ENCODE measurements at places on chromosomes 11 and 22.

DNA sequence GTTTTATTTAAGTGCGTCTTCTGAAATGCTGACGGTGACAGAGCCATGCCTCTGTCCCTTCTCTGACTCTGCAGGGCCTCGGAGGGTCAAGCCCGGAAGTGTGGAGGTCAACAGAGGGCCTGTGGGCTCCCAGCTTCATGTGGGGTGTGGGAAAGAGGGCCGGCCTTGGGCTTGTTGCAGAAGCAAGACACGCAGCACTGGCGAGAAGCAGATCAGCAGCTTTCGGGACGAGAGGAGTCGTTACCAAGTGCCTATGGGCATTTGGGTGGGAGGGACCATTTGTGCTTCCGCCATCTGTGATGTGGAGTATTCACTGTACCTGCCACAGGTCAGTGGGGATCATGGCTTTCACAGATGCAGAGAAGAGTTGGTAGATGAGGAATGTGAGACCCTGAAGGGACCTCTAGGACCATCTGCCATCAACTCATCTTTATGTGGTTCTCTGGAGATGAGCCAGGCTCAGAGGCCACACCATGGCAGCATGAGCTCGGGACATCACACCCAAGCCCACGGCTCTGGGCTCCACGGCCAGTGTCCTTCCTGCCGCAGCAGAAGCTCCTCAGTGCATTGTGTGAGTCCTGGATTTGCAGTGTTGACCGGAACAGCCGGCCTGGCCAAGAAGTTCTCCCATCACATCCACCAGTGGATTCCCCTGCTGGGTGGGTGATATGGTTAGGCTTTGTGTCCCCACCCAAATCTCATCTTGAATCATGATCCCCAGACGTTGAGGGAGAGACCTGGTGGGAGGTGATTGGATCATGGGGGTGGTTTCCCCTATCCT is 590.7 kb downstream of the TBC1D22A start:
- DNase-seq, result no peak

GRCh38 chr11:38788561-38788960 is 2190.5 kb upstream of the RAG2 start:
- DNase-seq, result no peak

DNA sequence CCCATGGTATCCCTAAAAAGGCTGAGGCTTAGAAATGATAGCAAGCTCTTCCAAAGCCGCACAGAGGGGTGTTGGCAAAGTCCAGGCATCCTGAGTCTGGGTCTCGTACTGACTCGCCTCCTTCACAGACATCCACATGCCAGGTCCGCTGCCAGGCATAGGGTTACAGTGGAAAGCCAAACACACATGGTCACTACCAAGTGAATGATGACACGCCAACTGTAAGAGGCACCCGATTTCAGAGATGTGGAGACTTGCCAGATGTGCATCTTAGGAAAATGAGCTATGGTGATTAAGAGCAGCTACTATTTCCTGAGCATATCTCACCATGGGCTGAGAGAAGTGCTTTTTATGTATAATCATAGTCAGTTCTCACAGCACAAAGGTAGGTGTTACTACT is 314.9 kb downstream of the MIAT start:
- DNase-seq, result no peak

GRCh38 chr11:88300888-88301487 is 36.5 kb downstream of the CTSC start:
- no peak for DNase-seq

- no peak for DNase-seq
These were observed 487.9 kb upstream of the LRRC4C start for GRCh38 chr11:41947392-41947791.

GRCh38 chr11:66150140-66150539 is 80.1 kb downstream of the PACS1 start:
- no peak for DNase-seq

- no peak for DNase-seq
These were observed 5.1 kb downstream of the C11orf42 start for GRCh38 chr11:6210274-6210955.

- no peak for DNase-seq
These were observed 391.5 kb upstream of the CHORDC1 start for GRCh38 chr11:90614318-90614717.

DNA sequence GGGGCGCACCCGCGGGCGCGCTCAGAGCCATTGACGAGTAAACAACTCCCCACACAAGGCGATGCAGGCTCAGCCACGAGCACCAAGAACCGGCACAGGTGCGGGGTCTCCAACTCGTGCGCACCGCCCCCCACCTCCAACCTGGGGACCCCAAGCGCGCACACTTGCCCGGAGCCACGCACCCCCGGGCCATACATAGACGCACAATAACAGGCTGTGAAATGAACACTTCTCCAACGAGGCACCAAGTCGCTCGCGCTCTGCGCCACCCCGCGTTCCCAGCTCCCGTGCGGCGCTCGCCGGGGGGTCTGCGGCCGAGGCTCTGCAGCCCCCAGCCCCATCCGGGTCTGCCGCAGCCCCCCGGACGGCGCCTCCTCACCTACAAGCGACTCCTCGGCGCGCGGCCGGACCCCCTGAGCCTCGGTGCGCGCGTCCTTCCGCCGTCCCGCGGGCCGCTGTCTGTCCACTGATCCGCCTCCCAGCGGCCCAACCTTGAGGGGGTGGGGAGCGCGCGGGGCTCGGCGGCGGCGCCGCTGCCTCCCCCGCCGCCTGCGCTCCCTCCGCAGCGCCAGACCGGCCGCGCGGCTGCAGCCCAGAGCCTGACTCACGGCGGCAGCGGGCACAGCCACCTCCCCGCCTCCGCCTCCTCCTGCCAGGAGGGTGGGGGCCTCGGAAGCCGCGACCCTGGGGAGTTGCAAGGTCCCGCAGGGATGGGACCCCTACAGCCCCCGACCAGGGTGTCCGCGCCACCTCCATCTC is 1.6 kb downstream of the IFITM10 start:
- DNase-seq, result peak; percentile 84

- no peak for DNase-seq
These were observed 304.2 kb downstream of the INSC start for GRCh38 chr11:15418921-15419320.

GRCh38 chr22:49715450-49715849 is 112.2 kb downstream of the BRD1 start:
- DNase-seq, result no peak

- peak; percentile 92 for DNase-seq
These were observed at the start of gene FAM111B for GRCh38 chr11:59106363-59107336. TSS of gene FAM111B (plus strand) at chr11:59107237. CDS start at chr11:59109626, 2,389 bp downstream.

DNA sequence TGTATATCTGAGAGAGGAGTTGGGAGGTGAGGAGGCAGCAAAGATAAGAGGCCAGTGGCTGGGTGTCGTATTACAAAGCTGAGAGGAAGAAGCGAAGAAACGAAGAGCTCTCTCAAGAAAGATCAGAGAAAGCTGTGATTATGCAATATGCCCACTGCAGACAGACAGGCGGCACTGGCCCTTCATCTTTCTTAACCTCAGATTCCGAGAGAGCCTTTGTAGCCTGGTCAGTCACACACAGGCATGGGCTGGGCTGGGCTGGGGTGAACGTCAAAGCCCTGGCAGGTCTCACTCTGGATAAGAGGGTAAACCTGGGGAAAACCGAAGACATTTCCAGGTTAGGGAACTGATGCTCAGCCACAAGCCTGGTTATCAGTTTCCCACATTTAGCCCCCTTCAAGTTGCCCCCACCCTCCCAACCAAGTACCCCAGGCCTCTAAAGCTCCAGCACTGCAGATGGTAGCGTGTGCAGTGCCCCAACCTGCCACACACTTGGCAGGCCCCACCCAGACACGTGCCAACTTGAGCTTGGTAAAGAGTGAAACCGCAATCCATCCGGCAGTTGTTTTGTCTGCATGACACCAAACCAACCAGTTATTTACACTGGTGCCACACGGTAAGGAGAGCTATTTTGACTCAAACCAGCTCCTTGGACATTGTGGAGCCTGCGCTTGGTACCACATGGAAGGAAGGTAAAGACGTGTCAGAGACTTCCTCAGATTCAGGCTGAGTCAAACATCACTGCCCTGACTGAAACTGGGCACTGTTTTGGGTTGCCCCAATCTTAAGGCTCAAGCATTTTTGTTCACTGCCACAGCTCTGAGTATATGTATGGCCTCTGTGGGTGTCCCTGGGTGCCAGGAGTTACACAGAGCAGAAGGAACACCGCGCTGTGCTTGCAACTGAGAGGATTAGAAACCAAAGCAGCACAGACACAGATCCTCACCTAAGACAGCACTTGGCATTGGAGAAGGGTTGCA is 135.9 kb downstream of the FDX1 start:
- no peak for DNase-seq

DNA sequence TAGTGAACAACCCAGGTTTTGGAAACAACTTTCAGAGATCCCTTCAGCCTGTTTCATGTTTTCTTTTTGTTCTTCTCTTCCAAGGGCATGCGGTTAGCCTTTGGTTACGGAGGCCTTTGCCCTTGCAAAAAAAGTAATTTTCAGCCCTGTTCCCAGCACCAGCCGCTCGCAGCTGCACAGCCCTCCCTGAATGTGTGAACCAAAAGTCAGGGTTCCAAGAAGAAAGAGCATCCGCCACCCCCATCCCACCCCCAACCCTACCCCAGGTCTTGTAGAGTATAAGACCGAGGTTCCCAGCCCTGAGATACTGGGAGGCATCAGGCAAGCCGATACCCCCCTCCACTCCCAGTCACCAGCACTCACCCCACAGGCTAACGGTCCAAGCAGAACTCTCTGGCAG is 56.4 kb downstream of the IGLL1 start:
- DNase-seq, result no peak

- DNase-seq, result no peak
These were observed 52.0 kb downstream of the KCNJ1 start for GRCh38 chr11:128814856-128815705.

GRCh38 chr11:73800276-73800806 is 12.7 kb downstream of the MRPL48 start:
- no peak for DNase-seq

DNA sequence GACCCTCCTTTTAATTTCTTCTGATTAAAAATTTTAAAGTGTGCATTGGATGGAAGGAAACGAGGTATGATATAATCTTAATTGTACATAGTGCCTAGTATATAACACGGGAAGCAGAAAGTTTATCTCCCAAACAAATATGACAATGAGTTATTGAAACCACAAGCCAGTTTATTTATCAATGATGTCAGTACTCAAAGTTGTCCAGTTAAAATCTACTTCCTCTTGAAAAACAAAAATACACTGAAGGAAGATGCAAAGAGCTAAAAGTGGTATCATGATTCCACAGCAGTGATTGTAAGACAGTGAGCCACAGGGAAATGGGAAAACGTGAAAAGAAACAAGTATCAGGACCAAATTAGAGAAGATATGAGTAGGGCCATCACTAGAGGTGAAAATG is 18.8 kb upstream of the OR5B21 start:
- DNase-seq, result no peak

DNA sequence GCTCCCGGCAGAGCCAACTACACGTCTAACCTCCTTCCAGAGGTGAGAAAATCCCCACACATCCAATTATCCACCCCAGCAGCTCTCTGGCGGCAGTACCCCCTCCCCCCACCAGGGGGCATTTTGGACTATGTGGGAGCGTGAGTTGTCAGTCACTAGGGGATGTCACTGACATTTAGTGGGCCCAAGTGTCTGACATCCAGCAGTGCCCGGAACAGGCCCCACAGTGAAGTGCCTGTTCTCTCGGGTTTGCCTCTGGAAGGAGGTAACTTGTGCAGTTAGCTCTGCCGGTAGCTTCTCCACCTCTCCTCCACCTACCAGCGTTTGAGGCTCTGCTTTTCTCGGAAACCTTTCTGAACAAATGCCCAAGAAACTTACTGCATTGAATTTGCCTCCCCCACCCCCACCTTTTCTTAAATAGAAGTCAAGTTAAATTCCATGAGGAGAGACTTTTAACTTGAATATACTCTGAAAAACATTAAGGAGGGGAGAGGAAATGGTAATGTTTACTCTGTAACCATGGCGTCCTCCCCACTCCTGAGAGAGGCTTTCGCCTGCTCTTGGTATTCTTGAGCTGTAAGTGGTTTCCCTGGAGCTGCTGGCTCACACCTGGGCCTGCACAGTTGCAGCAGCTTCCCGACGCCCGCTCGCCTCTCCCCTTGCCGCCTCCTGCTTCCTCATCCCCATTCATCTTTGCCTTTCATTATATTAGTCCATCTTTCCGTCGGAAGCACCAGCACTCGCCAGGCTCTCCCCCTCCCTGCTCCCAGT is 112.8 kb downstream of the WNT7B start:
- DNase-seq, result no peak

DNA sequence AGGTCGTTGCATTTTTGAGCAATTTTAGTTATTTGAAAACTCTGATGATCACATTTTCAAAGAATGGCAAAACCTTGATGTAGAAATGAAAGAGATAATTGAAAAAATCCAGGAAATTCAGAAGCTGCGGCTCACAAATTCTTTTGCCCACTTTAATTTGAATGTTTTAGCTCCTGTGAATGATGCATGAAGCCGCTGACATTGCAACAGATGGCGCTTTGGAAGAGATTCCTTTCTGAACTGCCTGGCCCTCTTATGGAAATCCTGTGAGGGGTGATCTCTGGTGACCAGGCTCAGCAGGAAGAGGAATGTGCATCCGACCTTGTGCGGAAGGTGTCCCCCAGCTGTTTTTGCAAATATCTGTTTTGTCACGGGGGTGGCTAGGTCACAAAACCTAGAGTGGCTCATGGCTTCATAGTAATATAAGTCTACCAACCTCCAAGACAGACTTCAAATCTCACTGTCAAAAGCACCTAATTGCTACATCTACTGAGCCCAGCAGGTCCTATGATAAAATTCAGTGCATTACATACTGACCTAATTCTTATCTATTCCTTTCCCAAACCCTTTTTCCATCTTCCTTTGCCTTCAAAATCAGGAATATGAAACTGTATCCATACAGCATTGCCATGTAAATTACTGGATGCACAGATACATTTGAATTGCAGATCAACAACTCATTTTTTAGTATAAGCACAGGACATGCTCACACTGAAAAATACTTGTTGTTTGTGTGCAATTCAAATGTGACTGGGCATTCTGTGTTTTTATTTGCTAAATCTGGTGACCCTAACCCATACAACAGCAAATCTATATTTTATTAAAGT is 412.7 kb downstream of the ETS1 start:
- no peak for DNase-seq

- DNase-seq, result no peak
These were observed 412 bp downstream of the FGF19 start for GRCh38 chr11:69703453-69703767.

- no peak for DNase-seq
These were observed 264.7 kb upstream of the B3GAT1 start for GRCh38 chr11:134676516-134677287.

- DNase-seq, result no peak
These were observed 33.0 kb upstream of the P2RY2 start for GRCh38 chr11:73184953-73185671.

GRCh38 chr11:84817998-84818397 is 809.1 kb downstream of the DLG2 start:
- no peak for DNase-seq

- DNase-seq, result peak; percentile 33
These were observed 19.9 kb downstream of the F2 start for GRCh38 chr11:46738887-46739286.

GRCh38 chr11:50088231-50088630 is 55.6 kb downstream of the OR4C45 start:
- no peak for DNase-seq

- DNase-seq, result no peak
These were observed 9.8 kb downstream of the MMP20 start for GRCh38 chr11:102615077-102615893.
